ENCODE measurements at places on chromosomes 7 and 10. TPM values are rescaled to one million over a fixed set of nuclear protein-coding genes. Genes with fewer than 3 reads are reported as not detected.

Gene PLEKHA8
- 8.9 TPM for total RNA-seq

DNA sequence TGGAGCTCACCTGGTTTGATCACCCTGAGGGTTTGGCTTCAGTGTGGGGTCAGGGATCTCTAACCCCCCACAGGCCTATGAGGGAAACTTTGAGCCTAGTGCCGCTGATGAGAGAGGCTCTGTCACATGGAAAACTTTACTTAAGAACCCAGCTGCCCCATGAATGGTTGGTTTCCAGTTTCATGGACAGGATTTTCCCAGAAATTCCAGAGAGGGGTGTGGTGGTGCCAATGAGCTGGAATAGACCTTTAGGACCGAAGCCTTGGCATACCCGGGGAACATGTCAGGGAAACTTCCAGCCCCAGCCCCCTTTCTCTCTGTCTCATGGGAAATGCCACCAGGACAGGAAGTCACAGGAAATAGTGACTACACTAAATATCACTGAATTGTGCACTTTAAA is 36.9 kb downstream of the AKR1B1 start:
- no peaks in the 10 kb centered on the region for H3K4me1 ChIP-seq
- no peak overlapping the region for H3K27ac ChIP-seq
- H3K36me3 ChIP-seq: no peaks in the 10 kb centered on the region
- DNase-seq: no peak
- H3K4me3 ChIP-seq: no peak overlapping the region
- H3K27me3 ChIP-seq: no peaks in the 10 kb centered on the region

Gene NKX2-3
- not detected for total RNA-seq

DNA sequence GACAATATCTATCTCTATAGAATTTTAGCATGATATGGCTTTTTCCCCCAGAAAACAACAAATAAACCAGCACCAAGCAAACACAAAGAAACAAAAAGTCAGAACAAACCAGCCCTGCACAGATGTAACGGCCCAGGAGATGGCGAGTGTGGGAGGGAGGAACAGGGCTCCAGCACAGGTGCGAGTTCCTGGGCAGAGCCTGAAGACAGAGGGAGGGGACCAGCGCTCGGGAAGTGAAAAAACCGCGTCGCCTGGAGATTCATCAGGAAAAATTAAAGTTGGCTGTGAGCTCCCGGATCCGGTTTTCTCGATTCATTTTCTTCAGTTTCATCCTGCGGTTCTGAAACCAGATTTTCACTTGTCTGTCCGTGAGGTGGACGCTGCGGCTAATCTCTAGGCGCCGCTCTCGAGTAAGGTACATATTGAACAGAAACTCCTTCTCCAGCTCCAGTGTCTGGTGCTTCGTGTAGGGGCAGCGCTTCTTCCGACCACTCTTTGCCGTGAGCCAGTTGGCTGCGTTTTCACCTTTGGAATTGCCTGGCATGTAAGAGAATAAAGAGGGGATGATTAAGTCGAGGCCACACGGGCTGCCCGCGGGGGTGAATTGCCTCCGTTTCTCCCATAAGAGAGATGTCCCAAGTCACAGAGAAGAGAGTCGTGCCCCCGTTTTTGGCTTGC is 2.3 kb downstream of the HOXA10 start:
- peaks cover 67% of the 10 kb centered on the region for H3K27me3 ChIP-seq
- H3K36me3 ChIP-seq: peaks cover 8% of the 10 kb centered on the region
- peaks cover 15% of the 10 kb centered on the region for H3K4me1 ChIP-seq
- H3K27ac ChIP-seq: peak overlapping the region; percentile 69
- H3K4me3 ChIP-seq: peak overlapping the region; percentile 45

GRCh38 chr7:55420530-55420929 is 55.4 kb downstream of the LANCL2 start:
- no peaks in the 10 kb centered on the region for H3K4me1 ChIP-seq
- H3K27me3 ChIP-seq: no peaks in the 10 kb centered on the region
- DNase-seq: no peak
- no peak overlapping the region for H3K4me3 ChIP-seq

DNA sequence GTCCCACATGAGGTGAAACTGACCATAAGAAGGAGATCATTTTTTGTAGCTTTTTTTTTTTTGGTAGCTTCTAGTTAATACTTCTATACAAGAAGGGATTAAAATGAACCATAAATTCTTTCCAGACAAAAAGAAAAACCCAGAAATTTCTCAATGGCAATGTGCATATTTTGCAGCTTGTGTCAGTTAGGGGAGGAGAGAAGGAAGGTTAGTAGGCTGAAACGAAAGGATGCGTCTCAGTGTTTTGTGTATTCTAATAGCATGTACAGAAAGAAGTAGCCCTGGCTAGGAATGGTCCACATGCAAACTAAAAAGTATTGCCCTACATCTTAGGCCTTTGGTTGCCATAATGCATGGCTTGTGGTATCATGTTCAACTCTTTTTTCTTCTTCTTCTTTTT is 90.6 kb downstream of the CACNB2 start:
- H3K27ac ChIP-seq: no peak overlapping the region
- H3K4me1 ChIP-seq: no peaks in the 10 kb centered on the region
- no peak for DNase-seq
- no peak overlapping the region for H3K4me3 ChIP-seq

DNA sequence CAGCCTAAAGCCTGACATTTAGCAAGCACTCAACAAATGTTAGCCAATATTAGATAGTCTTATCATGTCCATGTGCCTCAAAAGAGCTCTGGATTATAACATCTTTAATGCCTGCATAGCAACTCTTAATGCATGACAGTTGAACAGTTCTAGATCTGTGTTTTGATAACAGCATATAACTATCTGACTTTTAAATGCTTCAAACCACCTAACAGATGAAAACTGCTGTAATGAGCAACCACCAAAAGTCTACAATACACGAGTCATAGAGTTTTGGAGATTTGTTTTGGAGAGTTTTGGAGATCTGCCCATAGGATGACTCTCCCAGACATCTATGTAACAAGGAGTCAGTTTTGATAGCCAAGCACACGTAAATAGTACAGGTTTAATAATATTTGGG is 227.3 kb downstream of the TWIST1 start:
- no peak overlapping the region for H3K4me3 ChIP-seq
- no peak overlapping the region for H3K27ac ChIP-seq
- no peaks in the 10 kb centered on the region for H3K4me1 ChIP-seq
- H3K27me3 ChIP-seq: no peaks in the 10 kb centered on the region

DNA sequence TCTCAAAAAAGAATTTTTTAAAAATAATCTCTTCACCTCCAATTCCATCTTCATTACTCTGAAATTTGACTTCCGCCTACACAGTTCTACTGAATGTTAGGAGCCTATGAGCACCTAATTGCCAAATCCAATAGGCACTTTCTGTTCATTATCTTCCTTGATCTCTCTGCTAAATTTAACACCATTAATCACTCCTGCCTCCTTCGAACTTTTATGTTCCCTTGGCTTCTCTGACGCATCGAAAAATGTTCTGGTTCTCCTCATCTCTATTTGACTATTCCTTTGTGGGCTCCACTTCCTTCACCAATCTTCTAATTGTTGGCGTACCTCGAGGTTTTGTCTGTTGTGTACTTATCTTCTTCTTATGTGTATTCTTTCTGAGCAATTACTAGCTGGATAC is 87.3 kb downstream of the MTPN start:
- no peaks in the 10 kb centered on the region for H3K36me3 ChIP-seq
- H3K27me3 ChIP-seq: no peaks in the 10 kb centered on the region

Gene SH2D4B
- total RNA-seq: 0.21 TPM

Gene SEMA4G
- total RNA-seq: 0.40 TPM

Gene RPS24
- total RNA-seq: 1,446 TPM

- H3K36me3 ChIP-seq: no peaks in the 10 kb centered on the region
- H3K27me3 ChIP-seq: peaks cover 14% of the 10 kb centered on the region
- no peak for DNase-seq
- H3K27ac ChIP-seq: no peak overlapping the region
- no peak overlapping the region for H3K4me3 ChIP-seq
These were observed 27.0 kb downstream of the RAPGEF5 start for GRCh38 chr7:22329816-22330524.

All from activated CD8-positive, alpha-beta T cell treated with anti-CD3 and anti-CD28 coated beads, Interleukin-2, amount 10 ng/mL, durations not matched to agents 7 days and 5 days (primary cell).